ENCODE measurements at places on chromosomes 16 and 17.

- no peak for DNase-seq
Measured at GRCh38 chr16:1789643-1790045, 3.9 kb downstream of the IGFALS start.

- DNase-seq, result no peak
Measured at GRCh38 chr17:59785091-59785799, 77.8 kb downstream of the VMP1 start.

- DNase-seq, result no peak
Measured at GRCh38 chr17:75457047-75457654, 716 bp downstream of the TMEM94 start.

- DNase-seq, result no peak
Measured at GRCh38 chr17:14805348-14805747, 459.8 kb downstream of the PMP22 start.

DNA sequence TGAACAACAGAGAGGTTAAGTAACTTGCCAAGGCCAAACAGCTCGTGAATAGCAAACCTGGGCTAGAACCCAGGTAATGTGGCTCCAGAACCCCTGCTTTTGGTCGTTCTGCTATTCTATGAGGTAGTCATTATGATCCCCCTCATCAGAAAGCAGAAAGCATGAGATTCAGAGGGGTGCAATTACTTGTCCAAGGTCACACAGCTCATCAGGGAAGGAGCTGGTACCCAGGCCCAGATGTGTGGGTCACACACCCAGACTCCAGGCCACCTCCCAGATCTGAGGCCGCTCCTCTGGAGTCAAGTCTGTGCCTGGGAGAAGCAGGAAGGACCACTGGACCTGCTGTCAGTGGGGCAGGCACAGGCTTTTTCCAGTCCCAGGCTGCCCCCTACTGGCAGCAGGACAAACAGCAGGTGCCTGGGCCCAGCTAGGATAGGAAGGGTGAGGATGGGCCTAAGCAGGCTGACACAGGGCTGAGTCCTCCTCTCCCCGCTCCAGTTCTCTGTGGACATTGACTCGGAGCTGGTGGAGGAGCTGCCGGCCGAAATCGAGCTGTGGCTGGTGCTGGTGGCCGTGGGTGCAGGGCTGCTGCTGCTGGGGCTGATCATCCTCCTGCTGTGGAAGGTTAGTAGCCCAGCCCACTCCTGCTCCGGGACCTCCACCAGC lies 7.8 kb upstream of the PDK2 start:
- DNase-seq, result no peak

DNA sequence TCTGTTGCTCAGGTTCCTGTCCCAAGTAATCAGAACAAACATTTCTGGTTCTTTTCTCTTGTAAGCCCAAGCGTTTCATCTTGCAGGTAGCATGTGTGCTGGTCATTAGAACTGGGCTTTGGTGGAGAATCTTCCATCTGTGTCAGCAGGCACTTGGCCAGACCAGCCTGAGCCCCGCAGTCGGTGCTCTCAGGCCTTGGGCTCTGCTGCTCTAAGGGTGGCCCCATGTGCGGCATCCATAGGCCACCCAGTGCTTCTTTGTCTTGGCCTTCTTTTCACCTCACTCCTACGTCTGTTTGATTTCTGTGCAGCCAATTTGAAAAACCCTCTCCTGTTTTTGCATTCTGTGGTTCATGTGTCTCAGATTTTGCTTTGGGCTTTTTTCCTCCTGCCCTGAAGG lies 51.6 kb downstream of the PLD6 start:
- DNase-seq, result no peak

- no peak for DNase-seq
Measured at GRCh38 chr17:38591759-38592241, 14.0 kb downstream of the SRCIN1 start.

- DNase-seq, result no peak
Measured at GRCh38 chr17:83103200-83103942, 24.0 kb downstream of the METRNL start.

- no peak for DNase-seq
Measured at GRCh38 chr16:869823-870641, 69.5 kb upstream of the GNG13 start.

DNA sequence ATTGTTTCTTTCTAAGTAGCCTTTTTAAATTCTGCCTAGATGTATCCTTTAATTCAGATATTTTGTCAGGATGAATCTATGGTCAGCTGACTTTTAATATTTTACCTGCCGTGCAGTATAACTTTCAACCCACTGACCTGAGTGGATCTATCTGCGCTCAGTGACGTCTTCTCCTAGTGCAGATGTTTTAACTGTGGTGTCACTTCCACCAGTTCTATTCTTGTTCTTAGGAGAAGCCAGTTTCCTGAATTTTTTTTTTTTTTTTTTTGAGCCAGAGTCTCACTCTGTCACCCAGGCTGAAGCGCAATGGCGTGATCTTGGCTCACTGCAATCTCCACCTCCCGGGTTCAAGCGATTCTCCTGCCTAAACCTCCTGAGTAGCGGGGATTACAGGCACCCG lies 5.0 kb upstream of the TM4SF5 start:
- DNase-seq, result no peak

- no peak for DNase-seq
Measured at GRCh38 chr17:4728124-4728523, 3.1 kb upstream of the MED11 start.

DNA sequence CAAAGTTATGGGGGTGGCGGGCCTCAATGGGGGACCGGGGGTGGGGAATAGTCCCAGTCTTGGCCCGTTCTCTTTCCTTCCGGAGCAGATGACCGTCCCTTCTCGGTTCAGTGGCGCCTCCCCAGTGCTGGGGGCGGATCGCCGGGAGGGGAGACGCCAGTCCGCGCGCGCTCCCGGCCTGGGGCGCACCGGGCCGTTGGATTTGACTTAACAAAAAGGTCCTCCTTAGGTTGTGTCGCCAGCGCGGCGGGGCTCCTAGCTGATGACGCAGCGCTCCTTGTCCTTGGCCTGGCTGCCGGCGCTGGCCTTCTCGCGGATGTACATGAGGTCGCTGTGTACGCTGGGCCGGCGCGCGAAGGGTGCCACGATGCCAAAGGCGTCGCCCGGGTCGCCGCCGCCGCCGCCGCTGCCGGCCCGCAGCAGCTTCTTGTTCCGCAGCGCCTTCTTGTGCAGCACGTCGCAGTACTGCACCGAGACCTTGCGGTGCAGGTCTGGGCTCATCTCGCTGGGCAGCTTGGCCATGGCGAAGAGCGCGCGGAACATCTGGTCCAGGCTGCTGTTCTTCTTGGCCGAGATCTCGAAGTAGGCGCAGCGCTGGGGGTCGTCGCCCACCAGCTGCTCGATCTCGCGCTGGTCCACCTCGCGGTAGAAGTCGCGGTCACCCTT lies 1.2 kb downstream of the RASD1 start:
- no peak for DNase-seq

GRCh38 chr16:20243731-20244281 lies 83.5 kb downstream of the GP2 start:
- DNase-seq, result no peak

DNA sequence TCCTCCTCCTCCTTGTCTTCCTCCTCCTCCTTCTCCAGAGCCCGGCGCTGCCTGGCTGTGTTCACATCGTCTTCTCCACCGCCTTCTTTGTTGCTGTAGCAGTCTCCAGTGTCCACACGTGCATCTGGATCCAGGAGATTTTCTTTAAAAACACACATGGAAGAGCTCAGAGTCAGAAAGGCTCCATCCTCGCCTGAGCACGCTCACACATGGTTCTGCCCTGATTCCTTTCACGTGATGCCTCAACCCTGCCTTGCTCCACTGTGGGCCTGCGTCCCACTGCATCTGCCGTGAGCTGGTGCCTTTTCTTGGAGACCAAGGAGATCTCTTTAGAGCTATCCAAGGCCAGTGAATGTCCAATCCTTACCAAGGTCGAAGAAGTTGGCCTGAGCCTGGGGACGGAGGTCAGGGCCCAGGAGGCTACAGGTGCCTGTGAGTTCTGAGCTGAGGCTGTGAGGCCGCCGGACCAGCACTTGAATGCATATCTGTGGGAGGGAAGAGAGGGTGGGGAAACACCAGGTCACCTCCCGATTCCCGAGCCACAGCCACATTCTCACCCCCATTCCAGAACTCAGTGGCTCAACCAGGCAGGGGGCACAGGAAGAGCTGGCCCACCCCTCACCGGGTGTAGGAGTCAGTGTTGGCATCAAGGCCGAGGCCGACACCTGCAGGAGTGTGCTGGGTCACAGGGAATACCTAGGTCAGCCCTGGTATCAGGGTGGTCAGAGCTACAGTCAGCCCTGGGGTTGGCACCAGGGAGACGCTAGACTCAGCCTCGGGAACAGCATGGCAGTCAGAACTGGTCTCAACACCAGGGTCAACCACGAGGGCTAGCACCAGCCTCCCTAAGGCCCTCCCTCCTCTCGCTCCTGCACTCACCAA lies 37.6 kb downstream of the HASPIN start:
- DNase-seq, result no peak

DNA sequence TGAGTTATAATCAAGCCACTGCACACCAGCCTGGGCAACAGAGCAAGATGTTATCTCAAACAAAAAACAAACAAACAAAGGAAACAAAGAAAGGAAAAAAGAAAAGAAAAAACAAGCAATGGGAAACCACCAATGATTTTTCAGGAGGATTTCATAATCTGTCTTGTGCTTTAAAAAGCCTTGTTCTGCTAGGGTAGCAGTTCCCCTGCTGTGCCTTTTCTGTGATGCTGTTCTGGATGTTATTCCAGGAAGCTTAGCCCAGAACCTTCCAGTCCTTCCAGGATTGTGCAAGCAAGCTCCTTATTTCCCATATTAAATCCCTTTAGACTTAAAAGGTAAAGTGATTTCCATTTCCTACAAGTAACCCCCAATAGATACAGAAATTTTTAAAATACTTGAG lies 171.1 kb downstream of the ABCC12 start:
- DNase-seq, result no peak

- DNase-seq, result no peak
Measured at GRCh38 chr16:86874141-86874540, 295.8 kb downstream of the FOXL1 start.

DNA sequence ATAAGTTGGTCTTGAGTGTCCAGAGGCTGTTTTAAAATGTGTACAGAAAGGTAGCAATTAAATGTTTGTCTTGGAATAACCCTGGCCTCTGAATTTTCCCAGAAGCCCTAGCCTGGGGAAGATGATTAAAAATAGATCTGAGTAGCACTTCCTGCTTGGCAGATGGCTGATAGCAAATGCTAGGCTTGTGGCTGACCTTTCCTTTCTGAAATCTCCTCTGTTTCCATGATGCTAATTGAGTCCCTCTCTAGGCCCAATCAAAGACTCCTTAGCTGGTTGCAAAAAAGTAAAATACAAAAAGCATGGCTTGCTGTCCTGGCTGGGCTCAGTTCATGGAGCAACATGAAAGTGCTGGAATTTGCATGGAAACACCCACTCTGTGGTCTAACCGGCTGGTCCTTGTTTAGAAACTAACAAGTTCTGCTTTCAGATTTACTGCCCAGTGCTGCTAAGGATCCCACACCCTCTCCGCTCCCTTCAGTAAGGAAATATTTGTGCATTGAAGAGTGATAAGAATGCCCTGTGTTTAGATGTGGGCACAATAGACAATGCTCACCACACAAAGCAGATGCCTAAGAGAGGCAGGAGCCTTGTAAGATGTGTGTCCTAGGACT lies 40.8 kb downstream of the YPEL2 start:
- DNase-seq, result no peak

- no peak for DNase-seq
Measured at GRCh38 chr17:67232441-67232840, 12.6 kb downstream of the HELZ start.

DNA sequence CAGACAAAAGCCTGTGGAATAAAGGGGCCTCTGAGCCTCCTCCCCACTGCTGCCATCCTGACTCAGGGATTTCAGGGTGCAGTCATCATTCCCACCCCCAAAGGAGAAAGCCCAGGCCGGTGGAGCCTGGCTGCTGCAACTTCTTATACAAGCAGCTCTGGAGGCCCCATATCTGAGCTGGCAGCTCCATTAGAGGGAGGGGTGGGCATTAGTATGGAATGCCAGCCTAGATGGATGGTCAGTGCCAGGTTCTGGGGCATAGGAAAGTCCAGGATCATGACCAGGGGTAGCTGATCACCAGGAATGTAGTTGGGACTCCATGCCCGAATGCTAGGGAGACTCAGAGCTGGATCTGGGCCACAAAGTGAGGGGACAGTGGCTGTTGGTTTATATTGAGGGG lies 581.0 kb downstream of the KCNJ18 start:
- no peak for DNase-seq

GRCh38 chr17:44610871-44611270 lies 45.4 kb upstream of the MEIOC start:
- no peak for DNase-seq

DNA sequence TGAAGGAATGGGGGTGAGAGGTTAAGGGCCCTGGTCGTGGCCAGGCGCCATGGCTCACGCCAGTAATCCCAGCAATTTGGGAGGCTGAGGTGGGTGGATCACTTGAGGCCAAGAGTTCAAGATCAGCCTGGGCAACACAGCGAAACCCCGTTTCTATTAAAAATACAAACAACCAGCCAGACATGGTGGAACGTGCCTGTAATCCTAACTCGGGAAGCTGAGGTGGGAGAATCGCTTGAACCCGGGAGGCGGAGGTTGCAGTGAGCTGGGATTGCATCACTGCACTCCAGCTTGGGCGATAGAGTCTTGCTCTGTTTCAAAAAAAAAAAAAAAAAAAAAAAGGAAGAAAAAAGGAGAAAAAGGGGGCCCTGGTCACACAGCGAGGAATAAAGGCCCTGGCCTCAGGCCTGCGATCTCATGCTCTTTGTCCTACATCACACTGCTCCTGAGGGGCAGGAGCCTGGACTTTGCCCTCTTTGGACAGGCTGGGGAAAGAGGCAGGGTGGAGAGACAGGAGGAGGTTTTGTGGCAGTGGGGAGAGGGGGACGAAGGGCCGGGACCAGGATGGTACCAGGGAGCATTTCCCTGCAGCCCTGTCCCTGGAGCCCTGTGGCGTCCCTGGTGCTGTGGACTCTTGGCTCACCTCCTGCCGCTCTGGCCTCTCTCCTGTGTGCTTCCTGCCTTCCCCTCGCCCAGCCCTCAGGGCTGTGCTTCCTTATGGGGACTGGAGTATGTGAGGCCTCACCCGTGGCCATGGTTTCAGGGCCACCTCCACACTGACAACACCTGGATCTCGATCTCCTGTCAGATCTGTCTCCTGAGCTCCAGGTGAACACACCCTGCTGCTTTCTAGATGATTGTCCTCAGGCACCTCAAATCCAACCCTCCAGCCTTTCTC lies 19.7 kb upstream of the SLC25A19 start:
- no peak for DNase-seq

Data from keratinocyte (primary cell).